Activated T-helper 1 cell treated with anti-CD3 and anti-CD28 coated beads, Interleukin-2, amount 50 U/mL, for 16 hours (primary cell): ENCODE measurements at places on chromosomes 6 and 20.

DNA sequence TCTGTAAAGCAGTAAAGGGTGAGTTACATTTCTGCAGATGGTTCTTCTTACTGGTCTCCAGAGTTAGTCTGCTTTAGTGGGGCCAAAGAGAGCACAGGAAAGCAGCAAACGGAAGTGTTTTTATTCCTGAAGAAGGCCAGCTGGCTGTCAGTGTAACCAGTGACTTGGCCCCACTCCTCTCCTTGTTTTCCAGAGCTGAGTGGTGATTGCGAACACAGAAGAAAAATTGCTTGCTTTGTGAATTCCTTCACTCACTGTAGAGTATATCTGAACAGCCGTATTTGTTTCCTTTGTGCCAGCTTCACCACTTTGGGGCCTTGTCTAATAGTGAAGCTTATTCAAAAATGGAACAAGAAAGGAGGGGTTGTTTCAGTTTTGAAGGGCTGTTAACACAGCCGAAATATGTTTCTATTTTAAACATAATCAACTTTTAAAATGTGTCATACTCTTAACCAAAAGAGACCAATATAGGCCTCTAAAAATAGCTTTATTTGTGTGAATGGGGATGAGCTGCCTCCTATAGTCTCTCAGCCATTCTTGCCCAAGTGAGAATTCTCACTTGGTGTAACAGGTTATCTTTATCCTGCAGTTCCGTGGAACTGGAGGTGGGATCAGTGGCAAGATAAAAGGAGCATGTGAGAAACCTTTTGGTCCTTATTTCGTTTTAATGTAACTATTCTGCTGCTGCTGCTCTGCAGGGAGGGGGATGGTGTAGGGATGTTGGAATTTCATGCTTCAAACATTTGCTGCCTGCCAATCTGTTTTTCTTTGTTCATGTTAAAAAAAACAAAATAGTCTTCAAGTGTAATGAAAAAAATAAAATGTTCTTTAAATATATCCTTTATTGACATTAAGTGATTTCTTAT, 37.8 kb downstream of the ZC2HC1B start:
- no peak for DNase-seq

DNA sequence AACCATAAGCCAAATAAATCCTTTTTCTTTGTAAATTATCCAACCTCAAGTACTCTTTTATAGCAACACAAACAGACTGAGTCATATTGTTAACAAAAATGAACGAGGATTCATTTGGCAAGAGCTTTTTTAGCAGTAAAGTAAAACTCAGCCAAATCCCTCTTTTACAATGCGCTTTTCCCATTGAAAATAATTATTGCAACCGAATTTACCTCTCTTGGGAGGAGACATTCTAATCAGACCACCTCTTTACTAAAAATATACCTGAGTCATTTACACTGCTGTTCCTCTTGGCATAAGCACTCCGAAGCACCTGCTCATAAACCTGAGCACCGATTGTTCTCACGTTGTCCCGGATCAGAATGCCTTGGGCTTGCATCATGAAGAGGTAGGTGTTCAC, 57.4 kb downstream of the B4GALT5 start:
- DNase-seq, result no peak

DNA sequence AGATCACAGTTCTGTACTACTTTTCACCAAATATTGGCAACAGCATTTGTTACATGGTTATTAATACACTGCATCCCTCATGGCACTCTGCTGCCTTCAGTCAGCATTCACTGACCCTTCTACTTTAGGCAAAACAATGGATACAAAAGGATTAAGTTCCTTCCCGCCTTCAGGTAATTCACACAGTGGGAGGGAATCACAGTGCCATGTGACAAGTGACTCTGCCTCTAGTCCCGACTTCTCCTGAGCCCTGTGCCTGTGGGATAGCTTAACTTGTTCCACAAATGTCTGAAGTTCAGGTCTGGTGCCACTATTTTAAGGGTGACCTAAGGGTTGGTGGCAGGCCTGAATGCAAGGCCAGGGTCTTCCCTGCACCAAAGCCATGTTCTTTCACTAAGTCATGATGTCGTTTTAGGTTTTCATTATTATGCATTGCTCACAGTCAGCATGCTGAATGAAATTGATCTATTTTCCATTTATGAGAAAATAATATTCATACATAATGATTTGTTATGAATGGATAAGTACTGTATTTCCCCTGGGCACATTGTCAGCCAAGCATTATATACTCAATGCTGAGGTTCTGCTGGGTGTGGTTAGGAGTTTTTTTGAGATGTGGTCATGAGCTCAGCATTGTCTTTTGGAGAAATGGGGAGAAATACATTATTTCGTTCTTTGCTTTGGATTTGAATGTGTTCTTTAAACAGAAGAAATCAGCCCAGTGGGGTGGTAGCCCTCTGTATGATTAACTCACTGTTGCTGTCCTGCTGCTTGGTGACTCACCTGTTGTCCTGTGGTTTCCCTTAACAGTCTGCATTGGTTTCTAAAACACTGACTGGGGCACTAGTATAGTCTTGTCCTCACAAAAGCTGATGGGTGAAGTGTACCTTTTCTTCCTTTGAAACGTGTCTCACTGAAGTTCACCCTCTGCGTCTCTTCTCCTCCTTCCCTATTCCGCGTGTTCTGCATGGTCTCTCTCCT, 66.4 kb downstream of the AFDN start:
- DNase-seq, result no peak

- DNase-seq, result no peak
Measured at GRCh38 chr6:32635526-32636123, 1.6 kb upstream of the HLA-DQA1 start.

GRCh38 chr6:126664271-126664670, 324.4 kb downstream of the CENPW start:
- DNase-seq, result no peak

DNA sequence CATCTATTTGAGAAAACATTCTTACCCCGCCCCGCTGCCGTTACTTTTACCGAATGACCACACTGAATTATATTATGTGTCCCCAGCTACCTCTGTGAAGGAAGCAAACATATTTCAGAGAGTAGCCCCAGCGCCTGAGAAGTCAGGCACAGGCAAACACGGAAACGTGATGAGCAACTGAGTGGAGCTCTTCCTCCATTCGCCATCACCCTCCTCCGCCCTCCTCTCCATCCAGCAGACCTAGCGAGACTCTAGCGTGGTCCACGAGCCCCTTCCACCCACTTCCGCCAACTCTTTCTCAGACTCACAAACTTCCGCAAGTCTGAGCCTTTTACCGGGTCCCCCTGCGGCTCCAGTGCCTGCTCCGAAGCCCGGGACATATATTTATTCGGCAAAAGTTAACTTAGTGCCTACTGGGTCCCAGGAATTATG, 582 bp downstream of the SNRPB start:
- DNase-seq, result peak; percentile 24

DNA sequence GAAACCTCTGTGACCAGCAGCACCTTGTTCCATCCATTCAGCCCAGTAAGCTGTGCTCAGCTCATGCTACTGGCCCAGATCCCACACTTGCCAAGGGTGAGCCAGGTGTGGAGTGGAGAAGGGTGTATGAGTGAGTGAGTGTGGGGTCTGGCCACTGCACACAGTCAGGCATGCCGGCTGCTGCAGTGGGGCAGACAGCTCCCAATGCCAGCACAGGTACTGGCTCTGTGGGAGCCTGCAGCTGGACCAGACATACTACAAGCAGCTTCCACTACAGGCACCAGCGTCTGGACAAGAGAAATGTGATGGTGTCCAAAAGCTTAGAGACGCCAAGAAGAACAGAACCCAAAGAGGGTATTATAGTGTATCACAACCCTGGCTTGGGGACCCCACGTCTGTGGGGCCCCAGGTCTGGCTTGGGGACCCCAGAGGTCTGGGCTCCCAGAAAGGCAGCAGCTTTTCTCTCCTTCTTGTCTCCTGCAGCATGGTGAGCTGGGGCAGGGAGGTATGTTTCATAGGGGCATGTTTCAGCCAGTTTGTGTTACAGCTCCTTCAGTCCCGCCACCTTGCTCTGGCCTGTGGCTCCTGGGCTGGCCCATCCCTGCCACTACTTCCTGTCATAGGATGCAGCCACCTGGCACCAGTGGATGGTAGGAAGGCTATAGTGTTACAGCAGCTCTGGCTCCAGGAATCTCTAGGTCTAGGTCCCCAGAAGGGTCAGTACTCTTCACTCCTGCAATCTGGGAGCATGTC, 152.4 kb upstream of the HSF2 start:
- DNase-seq, result no peak

- DNase-seq, result no peak
Measured at GRCh38 chr6:132072271-132072670, 121.1 kb upstream of the CCN2 start.

DNA sequence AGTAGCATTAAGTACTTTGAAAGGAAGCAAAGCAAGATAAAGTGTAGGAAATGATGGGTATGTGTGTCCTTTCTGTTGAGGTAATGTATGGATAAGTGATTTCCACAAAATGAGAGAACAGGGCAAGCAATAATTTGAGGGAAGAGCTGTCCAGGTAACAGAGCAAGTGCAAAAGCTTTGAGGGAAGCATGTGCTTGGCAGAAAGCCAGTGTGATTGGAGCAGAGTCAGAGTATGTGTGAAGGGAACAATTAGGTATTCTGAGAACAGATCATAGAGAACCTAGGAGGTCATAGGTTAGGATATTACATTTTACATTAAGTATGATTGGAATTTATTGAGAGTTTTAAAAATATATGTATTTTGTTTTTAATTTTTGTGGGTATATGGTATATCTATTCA, 30.2 kb upstream of the MAN1A1 start:
- DNase-seq, result no peak

DNA sequence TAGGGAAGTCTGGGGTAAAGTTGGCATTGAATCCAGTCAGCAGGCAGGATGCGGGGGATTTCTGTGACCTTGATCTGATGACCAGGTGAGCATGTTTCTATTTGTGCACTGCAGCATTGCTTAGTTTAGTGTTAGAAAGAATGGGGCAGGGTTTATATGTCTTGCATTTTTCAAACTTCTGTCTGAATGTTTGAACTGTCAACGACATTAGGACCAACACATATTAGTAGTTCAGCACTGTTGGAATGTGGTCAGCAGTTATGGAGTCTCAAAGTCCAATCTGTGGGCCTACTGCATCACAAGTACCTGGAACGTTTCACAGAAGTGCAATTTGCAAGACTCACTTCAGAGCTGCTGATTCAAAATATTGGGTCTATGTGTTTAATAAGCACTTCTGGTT, 276.6 kb upstream of the BMP2 start:
- no peak for DNase-seq

- no peak for DNase-seq
Measured at GRCh38 chr20:63421913-63422312, 50.5 kb downstream of the KCNQ2 start.

DNA sequence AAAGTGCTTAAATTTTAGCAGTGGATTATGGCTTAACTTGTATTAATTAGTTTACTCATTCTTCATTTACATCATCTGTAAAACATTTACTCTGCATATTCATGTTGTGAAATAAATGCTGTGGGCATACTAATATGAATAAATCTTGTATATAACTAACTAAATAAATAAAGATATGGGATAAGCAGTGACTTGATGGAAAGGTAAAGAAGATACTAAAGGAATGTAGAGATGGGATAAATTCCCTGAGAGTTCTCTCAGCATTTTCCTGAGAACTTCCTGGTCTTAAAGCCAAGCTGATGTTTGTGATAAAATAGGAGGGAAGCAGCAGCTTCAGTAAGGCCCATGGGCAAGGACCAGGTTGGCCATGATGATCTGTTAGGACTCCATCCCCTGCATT, 652.1 kb downstream of the RNF144B start:
- no peak for DNase-seq

GRCh38 chr6:33576668-33577067, 3.4 kb downstream of the BAK1 start:
- DNase-seq, result no peak

GRCh38 chr6:34791164-34791700, 651 bp upstream of the BLTP3A start:
- peak; percentile 13 for DNase-seq

GRCh38 chr6:135353113-135353512, 144.4 kb downstream of the AHI1 start:
- DNase-seq, result no peak

- DNase-seq, result no peak
Measured at GRCh38 chr6:14799928-14800327, 445.9 kb upstream of the JARID2 start.

DNA sequence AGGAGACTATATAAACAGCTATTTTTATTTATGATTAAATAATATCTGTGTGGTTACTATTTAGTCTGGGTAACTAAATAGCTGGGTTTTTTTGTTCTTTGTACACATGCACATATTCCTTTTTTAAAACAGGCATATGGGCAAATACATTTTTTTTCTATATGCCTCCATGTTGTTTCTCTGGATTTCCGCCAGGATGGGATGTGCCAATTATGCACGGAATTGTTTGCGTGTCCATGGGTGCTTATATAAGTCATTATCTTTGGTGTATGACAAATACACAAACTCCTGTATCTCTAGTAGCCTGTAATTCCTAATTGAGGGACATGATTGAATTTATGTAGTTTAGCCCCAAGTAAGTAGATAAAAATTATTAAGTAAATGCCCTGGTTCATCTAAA, 226.9 kb downstream of the BCKDHB start:
- no peak for DNase-seq

GRCh38 chr20:3785240-3786125, 1.1 kb downstream of the CENPB start:
- DNase-seq, result no peak

- DNase-seq, result no peak
Measured at GRCh38 chr6:118283766-118284165, 264.3 kb upstream of the PLN start.

DNA sequence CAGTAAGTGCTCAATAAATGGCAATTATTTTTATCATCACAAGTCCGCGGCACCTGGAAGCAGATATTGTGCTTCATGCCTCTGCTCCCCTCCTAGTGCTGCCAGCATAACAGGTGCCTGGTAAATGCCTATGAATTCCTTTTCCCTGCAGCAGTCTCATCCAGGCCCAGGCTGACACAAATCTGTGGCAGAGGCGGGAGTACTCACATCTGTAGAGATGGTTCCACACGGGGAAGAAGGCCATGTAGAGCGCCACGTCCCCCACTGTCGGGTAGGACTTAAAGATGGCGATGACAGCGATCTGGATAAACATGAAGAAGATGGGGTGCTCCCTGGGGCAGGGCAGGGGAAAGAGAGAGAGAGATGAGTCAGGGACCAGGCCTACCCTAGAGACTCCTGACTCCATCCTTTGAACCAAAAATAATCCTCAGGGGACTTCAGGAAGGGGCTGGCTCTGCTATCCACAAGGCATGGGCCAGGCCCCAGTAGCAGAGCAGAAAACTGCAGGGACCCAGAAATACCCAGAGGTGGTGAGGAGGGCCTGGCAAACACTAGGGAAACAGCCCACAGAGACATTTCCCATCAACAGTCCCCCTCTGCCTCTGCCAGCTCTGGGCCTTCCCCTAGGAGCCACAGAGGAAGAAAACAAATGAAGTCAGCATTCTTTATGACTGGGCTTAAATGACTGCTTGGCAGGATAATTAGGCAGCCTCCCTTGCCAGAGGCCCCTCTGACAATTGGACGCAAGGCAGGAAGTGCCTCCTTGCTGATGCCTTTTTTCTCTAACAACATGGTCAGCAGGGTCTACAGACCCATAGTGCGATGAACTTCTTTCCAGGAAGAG, 23.0 kb downstream of the MAP1LC3A start:
- DNase-seq, result no peak
